ENCODE measurements at places on chromosomes 7 and 10. TPM values are rescaled to one million over a fixed set of nuclear protein-coding genes. Genes with fewer than 3 reads are reported as not detected.

Gene NEUROG3
- not detected for total RNA-seq

Gene LRRTM3
- 1.1 TPM for total RNA-seq

Gene R3HCC1L
- 18.6 TPM for total RNA-seq

Gene SLC16A9
- total RNA-seq, result 15.4 TPM

Gene PON2
- 112 TPM for total RNA-seq

Gene RGR
- total RNA-seq, result 1.6 TPM

Gene SGMS1
- total RNA-seq, result 99.6 TPM

Gene PIP
- total RNA-seq, result not detected

Gene PNLIPRP3
- total RNA-seq, result not detected

Gene MAGI2
- total RNA-seq, result 56.2 TPM

Gene MSMB
- total RNA-seq, result not detected

Gene NAT16
- not detected for total RNA-seq

Gene ALDH18A1
- 64.1 TPM for total RNA-seq

Gene TAF6
- total RNA-seq, result 54.1 TPM

Gene AMZ1
- 0.23 TPM for total RNA-seq

Gene SPAG6
- total RNA-seq, result 1.2 TPM

Gene ANXA7
- total RNA-seq, result 78.0 TPM

Gene GIMAP7
- 8.0 TPM for total RNA-seq

Gene C7orf33
- not detected for total RNA-seq

Gene FOXI2
- 0.47 TPM for total RNA-seq

Gene PCDH15
- 6.8 TPM for total RNA-seq

Gene MCM10
- total RNA-seq, result 4.8 TPM

Gene FGF8
- 5.8 TPM for total RNA-seq

Gene TRIL
- 110 TPM for total RNA-seq

Gene WEE2
- total RNA-seq, result 0.23 TPM

Gene PAPOLB
- 0.18 TPM for total RNA-seq

Gene SPDYE16
- total RNA-seq, result 0.53 TPM

Gene ZNF394
- 30.5 TPM for total RNA-seq
